ENCODE measurements at places on chromosomes 2 and 18. TPM values are rescaled to one million over a fixed set of nuclear protein-coding genes. Genes with fewer than 3 reads are reported as not detected.

The SLC9A4 gene
- not detected for total RNA-seq

The CFAP210 gene
- not detected for total RNA-seq

The DNAJC5G gene
- total RNA-seq: not detected

The RAB17 gene
- 0.12 TPM for total RNA-seq

The SLC8A1 gene
- 53.6 TPM for total RNA-seq

The KRTCAP3 gene
- not detected for total RNA-seq

The AQP12B gene
- not detected for total RNA-seq

The CYP26B1 gene
- total RNA-seq: 0.33 TPM

The ERBB4 gene
- under 0.01 TPM for total RNA-seq

The CCDC74B gene
- total RNA-seq: 9.8 TPM

The DSC3 gene
- 0.12 TPM for total RNA-seq

The CHCHD5 gene
- 12.5 TPM for total RNA-seq

The ZSCAN30 gene
- total RNA-seq: 26.0 TPM

The CFAP65 gene
- not detected for total RNA-seq

The MLPH gene
- 110 TPM for total RNA-seq
